ENCODE measurements at places on chromosomes 7 and 10.

- DNase-seq = no peak
Observed at GRCh38 chr7:18577096-18577771, 81.7 kb downstream of the HDAC9 start.

DNA sequence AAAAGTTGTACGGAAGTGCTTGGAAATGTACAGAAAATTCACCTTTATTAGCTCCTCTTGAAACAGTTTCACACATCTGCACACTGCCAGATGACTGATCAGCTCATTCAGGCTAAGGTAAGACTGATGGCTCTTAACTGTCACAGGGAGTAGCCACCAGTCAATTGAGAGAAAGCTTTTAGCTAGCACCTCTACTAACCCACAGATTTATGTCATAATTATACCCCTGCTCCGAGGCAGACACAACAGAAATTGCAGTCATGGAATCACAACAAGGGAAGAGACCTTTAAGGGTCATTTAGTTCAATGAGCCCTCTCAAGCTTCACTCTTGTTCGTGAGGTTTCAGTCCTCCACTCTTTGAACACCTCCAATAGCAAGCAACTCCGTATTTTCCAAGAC, 235.4 kb downstream of the TRIL start:
- DNase-seq = no peak

- DNase-seq = no peak
Observed at GRCh38 chr10:28171468-28172222, 131.2 kb downstream of the MPP7 start.

GRCh38 chr7:99943641-99944496, 14.4 kb upstream of the GJC3 start:
- no peak for DNase-seq

DNA sequence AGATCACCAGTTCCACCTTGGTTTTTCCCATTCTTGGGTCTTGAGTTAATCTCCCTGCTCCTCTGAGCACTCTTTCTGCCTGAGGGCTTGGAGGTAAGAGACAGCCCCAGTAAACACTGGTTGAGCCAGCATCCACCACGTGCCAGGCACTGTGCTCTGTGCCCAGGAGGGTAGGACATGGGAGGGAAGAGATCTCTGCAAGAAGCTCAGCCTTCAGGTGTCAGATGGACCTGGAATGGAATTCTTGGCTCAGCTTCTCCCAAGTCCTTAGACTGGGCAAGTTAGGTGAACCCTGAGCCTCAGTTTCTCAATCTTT, 2.5 kb downstream of the ZYX start:
- DNase-seq = no peak

DNA sequence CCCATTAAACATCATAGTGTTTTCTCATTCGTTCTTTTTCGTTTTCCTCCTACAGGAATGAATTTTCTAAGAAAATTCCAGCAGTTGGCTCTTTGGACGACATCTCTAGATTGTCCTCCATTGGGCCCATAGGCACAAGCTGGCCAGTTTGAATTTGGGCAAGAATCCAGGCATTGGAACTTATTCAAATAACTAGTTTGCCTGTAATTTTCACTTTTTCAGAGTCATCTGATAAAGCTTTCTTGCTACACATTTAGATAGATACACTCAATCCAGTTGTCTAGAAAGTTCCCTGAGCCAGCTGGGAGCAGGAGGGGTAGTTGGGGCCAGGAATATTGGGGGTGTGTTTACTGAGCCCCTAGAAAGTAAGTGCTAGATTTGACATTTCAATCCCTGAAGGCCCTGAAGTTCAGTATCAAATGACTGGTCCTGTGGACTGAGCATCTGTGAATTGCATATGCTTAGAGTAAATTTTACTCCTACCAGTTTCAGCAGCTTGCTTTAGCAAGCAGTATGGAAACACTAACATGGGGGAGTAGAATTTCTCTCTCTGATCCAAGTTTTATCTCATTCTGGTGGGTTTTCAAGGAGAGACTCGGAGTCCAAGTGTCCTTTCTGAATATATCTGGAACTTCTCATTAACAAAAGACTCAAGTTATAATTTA, 5.2 kb downstream of the EGFR start:
- DNase-seq = no peak

GRCh38 chr7:73436031-73436929, 2.7 kb downstream of the FZD9 start:
- no peak for DNase-seq

GRCh38 chr7:21542891-21543527, at the start of gene DNAH11:
Gene DNAH11, plus strand, starts transcription at chr7:21543039. Its CDS starts 207 bp downstream, at chr7:21543246.
- DNase-seq = no peak

DNA sequence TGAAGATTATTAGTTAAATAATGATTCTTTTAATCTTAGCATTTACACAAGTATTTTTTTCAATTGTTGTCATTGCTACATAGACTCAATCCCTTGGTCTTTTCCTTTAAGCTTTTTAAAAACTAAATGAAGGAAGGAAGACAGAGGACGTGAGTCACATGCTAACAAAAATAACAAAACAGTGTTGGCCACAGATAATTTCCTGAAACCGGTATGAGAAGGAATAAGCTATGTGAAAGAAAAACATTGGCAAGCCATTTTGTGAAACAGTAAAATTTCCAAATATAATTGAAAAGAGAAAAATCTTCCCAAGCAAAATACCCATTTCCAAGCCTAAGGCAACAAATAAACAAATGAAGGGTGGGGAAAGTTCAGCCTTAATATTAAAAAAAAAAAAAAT, 223.0 kb downstream of the AHR start:
- DNase-seq = no peak

GRCh38 chr7:74097937-74098614, 14.5 kb downstream of the LIMK1 start:
- no peak for DNase-seq

DNA sequence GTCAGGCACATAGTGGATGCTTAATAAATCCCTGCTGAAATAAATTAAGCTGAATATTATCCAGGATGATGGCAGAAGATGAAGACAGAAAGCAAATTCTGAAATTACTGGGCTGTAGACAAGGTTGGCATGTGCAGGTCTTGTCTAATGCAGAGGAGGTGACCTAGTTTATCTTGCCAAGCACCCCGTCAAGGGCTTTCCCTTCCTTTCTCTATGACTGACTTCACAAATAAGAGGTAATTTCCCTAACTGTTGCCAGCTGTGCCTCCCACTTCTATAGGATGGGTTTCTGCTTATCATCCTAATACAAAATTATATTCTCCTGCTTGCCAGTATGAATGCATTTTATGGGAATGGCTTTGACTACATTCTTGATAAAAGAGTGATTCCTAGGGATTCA, 38.0 kb downstream of the LHFPL3 start:
- no peak for DNase-seq

DNA sequence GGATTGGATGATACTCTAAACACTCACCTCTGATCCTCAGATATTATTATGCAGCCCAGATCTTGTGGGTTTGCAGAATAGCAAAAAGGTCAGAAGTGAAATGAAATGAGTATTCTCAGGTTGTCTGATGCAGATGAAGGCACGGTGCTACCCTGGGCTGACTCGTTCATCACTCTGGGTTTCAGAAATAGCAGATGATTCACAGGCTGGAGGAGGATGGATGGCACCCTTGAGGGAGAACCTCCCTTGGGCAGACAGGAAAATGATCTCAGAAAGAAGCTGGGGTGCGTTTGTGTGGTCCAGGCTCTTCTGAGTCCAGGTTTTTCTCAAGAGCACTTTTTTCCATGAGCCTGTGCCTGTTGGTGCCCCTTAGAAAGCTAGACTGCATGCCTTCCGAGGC, 515.8 kb upstream of the MKI67 start:
- DNase-seq = no peak

DNA sequence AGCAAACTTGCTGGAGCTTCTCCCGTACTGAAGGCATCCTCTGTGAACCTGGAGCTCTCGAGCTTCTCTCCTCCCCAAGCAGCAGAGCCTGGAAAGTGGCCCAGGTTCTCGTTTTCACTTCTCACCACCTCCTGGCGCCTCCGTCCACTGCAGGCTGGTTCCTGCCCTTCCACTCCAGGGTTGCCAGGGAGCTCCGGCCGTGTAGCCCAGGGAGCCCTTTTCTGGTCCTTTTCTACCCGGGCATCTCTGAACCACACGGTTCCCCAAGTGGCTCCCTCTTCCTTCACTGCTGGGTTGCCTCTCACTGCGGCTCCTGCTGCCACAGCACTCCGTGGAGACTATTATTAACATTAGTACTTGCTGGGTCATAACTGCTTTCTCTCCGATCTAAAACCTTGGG, 208.6 kb upstream of the PPP2R2D start:
- no peak for DNase-seq

DNA sequence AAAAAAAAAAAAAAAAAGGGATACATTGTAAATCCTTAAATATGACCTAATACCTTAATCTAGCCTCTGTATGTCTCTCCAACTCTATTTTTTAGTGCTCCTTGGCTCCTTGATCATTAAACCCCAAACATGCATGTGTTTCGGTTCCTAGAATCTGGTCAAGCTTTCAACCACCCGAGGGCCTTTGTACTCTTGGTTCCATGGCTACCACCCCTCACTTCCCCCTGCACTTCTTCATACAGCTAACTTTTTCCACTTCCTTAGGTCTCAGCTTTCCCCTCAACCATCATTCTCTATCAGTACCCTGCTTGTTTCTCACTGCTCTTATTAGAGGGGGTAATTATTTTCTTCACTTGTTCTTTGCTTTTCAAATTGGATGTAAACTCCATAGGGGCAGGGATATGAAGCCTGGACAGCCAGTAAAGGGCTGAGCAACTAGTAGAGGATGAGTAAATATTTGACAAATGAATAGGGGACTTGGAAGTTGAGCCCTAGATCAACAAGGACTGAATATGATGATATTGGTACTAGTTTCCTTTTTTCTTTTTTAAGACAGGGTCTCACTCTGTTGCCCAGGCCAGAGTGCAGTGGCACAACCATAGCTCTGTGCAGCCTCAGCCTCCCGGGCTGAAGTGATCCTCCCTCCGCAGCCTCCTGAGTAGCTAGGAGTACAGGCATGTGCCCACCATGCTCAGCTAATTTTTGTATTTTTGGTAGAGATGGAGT, 4.3 kb upstream of the GDI2 start:
- DNase-seq = no peak

DNA sequence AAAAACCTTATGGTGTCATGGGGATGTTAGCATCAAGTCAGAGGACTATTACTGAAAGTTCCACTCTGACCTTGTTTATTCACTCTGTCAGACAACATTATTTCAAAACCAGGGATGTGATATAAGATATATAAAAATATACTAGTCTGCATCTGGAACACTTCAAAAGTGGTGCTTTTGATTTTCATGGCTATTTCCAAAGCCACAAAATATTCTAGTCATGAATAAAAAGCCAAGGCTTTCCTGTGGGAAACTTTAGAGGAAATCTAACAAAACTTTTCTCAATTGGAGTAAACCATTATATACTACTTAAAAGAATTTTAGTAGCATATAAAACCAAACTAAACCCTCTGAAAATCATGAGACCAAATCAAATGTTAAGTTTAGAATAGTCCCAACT, 205.2 kb downstream of the TMEM26 start:
- no peak for DNase-seq

- no peak for DNase-seq
Observed at GRCh38 chr10:116686632-116687031, 55.7 kb downstream of the HSPA12A start.
